Dermis microvascular lymphatic vessel endothelial cell (primary cell): ENCODE measurements at places on chromosomes 16 and 17.

DNA sequence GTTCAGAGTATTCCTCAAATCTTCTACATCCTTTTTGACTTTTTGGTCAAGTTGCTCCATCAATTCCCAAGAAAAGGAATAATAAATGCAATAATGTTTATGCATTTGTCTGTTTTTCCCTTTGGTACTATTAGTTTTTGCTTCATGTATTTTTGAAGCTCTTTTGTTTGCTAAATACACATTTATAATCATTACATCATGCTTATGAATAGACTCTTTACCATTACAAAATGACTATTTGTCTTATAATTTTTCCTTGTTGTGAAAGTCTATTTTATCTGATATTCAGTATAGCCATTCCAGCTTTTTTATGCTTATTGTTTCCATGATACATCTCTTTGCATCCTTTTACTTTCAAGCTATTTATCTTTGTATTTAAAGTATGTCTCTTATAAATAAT lies 41.2 kb downstream of the CEP112 start:
- DNase-seq: no peak

DNA sequence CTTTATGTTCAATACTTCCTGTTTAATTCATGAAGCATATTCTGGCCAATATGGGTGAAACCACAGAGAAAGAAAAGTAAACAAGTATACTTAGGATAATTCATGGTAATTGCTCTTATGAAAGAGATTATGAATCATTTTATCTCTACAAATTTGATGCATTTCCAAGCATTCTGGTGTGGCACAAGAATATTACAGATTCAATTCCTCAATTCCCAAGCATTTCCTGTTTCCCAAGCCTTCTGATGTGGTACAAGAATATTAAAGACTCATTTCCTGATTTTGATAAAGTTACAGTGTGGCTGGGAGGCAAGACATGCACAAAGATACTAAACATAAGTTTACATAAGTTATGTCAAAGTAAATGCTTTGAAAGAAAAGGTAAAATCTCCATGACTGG lies 126.1 kb upstream of the NUDT7 start:
- DNase-seq: peak; percentile 46

DNA sequence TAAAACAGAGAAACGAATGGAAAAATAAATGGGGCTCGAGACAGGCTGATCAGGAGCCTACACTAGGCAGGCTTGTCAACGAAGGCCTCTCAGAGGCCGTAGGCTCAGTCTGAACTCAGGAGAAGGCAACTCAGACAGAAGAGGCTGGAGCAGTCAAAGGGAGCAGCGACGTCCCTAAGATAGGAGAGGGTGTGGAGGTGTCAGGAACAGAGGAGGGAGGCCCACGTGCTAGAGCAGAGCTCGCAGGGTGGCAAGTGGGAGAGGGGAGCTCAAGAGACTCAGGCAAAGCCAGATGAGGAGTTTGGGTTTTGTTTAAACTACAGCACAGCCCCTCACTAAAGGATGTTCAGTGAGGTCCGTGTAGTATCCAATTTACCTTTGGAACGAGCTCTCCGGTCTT lies 32.7 kb downstream of the LRRC75A start:
- DNase-seq: no peak

DNA sequence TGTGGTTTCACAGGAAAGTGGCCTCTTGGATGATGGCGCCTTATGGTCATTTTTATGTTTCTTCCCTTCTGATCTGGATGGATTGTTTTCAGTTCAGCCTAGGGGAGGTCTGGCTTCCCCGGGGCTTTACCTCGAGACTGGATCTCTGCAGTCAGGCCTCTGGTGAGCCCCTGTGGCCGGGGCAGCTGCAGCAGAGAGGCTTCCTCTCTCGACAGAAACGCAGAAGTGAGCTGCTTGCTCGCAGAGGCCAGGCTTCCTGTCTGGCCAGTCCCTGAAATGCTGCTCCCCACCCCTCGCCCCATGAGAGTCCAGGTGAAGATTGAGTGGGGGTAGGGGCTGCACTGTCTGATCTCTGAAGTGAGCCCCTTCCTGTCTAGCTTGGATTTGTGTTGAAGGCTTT lies 44.0 kb downstream of the PLCG2 start:
- DNase-seq: peak; percentile 41

DNA sequence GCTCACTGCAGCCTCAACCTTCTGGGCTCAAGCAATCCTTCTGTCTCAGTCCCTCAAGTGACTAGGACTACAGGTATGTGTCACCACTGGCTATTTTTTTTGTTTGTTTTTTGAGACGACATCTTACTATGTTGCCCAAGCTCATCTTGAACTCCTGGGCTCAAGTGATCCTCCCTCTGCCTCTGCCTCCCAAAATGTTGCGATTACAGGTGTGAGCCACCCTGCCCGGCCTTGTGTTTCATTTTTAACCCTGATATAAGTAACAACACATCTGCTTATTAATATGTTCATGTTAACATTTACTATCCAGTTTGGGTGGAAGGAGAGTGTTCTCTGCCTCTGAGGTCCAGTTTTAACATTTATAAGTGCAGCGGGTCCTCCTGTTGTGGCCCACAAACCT lies 3.1 kb downstream of the FAM20A start:
- DNase-seq: no peak

DNA sequence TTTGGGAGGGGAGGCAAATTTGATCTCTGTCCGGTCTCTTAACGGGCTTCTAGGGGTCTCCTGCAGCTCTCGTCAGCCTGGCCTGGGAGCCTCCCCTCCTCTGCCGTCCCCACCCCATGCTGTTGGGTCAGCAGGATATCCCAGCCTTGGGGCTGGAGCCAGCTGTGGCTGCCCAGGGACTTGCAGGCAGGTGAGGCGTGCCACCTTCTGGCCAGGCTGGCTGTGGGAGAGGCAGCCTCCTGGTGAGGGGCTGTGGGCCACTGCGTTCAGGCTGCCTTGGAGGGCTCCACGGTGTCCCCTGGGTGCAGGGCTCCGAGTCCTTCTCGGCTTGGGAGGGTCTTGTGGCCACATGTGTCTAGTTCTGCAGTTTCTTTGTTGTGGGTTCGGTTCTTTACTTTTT lies 34.6 kb downstream of the TBCD start:
- no peak for DNase-seq

- no peak for DNase-seq
Measured at GRCh38 chr17:72774236-72774635, 318.3 kb downstream of the SLC39A11 start.

DNA sequence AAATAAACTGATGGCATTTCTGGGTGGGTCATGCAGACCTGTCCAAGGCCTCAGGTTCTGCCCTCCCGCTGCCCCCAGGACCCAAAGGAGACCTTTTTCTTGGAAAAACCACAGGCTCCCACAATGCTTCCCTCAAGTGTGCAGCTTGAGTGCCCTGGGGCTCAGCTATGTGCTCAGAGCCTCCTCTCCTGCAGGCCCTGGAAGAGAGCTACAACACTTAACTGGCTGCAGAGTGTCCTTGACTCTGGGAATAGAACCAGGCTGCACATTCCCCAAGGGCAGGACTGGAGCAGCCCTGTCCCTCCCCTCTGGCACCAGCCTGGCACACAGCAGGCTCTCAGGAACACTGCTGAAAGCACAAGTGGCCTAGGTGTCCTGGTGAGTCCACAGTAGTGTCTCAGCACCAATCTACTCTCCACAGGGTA lies 4.8 kb upstream of the SREBF1 start:
- DNase-seq: no peak

DNA sequence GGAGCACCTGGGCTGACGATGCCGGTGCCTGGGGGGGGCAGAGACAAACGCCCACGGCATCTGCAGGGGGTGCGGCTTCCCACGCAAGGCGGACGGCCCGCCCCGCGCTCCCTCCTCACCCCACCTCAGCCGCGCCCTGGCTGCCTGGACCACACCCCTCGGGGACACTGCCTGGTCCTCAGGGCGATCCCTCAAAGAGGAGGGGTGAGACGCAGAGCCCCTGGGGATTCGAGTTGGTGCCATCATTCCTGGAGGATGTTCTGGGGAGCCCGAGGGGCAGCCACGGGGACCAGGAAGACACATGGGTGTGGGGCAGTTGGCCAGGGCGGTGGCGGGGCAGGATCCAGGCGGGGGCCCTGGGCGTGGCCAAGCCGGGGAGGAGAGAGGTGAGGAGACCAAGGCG lies 3.9 kb downstream of the IGFALS start:
- no peak for DNase-seq

GRCh38 chr17:52170963-52171572 lies 12.6 kb upstream of the CA10 start:
- DNase-seq: no peak

- DNase-seq: no peak
Measured at GRCh38 chr17:80727409-80727755, 182.7 kb downstream of the RPTOR start.

DNA sequence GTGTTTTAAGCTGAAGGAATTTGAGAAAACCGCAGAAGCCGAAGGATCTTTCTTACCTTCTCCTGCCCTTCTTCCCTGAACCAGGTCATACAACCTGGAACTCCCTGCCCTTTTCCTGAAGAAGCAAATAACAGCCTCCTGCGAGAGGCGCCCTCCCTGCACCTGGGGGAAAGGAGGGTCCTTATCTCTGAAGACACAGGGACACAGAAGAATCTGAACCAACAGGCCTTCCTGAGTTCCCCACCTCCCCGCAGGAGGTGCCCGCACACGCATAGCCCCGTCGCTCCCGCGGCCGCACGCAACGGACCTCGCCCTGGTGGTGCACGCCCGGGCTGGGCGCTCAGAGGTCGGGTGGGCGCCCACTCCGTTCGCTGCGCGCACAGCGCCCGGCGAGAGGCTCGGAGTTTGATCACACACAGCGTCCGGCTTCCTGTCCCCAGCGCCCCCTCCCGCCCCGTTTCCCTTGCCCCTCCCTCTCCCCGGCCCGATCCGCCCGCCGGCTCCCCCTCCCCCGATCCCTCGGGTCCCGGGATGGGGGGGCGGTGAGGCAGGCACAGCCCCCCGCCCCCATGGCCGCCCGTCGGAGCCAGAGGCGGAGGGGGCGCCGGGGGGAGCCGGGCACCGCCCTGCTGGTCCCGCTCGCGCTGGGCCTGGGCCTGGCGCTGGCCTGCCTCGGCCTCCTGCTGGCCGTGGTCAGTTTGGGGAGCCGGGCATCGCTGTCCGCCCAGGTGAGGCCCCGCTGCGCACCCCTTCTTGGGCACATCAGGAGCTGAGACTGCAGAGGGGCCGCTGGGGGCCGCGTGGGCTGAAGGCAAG lies at the start of gene TNFSF12:
Gene TNFSF12 (plus strand): TSS at position 474 of the 816 bp plus-strand sequence. CDS start 96 bp downstream, at position 570.
- no peak for DNase-seq

- DNase-seq: no peak
Measured at GRCh38 chr16:72740347-72740746, 307.6 kb downstream of the ZFHX3 start.

DNA sequence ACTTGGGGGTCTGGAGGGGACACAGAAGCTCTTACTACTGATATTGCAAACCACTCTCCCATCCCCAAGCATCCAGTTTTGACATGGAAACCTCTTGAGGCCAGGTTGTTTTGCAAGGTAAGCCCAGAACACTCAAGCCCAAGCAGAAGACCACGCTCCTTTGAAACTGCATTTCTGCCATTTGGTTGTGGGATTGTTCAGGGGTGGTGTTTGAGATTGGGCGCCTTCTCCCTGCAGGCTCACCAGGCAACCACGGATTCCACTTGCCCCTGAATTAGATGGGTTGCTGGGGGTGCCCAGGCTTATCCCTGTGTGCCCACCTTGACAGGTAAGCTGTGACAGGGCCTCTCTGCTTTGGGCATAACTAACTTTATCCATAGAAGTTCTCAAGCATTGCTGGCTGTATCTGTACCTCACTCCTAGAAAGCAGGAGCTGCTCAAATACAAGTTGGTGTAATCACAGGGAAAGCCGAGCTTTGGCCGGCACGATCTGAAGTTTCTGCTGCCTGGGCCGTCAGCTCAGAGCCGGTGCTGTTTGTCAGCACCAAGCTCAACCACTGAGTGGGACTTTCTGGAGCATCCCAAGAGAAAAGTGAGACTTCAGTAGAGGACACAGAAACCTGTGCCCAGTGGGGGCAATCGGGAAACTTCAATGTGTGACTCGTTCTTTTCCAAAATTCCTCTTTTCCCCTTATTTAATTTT lies 93.6 kb downstream of the CYLD start:
- no peak for DNase-seq

- peak; percentile 83 for DNase-seq
Measured at GRCh38 chr17:69060822-69061221, at the start of gene ABCA9. Gene ABCA9, minus strand, starts transcription at chr17:69060927. Its CDS starts 9,801 bp downstream, at chr17:69051126.

DNA sequence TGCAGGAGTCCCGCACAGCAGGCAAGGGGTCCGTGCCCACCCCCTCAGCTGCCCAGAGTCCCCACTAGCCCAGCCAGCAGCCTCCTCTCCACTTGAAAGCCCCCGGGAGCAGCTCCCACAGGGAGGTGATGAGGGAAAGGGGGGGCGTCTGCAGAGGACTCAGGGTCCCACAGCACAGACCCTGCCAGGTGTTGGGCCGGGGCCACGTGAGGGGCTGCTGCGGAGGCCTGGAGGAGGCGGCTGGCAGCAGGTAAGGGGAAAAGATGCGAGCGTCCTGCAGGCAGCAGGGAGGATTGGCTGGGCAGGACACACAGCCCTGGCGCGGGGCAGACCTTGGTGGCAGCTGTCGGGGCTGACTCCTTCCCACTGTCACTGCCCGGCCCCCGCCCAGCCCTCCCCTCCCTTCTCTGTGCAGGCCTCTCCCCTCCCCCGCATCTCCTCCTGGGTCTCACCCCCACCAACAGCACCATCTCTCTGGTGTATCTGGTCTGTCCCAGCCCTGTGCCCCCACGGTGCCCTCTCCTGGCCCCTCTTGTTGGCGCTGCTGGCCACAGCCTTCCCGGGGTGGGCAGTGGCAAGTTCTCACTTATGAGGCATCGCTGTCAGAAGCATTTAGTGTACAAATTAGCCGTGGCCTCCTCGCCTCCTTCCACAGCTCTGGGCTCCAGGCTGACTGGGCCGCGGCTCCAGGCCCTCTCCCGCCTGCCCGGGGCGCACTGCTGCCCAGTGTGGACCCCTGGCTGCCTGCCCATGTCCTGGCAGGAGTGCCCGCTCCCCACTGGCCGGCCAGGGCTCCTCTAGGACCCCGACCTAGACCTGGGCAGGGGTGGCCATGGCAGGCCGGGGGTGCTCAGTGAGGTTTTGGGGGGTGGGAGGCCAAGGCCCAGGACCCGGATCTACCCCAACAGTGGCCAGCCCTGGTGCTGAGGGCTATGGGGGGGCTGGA lies 4.4 kb upstream of the PRR35 start:
- no peak for DNase-seq

GRCh38 chr17:337453-337852 lies 15.2 kb downstream of the RPH3AL start:
- DNase-seq: no peak
